ENCODE measurements at places on chromosomes 2 and 18.

DNA sequence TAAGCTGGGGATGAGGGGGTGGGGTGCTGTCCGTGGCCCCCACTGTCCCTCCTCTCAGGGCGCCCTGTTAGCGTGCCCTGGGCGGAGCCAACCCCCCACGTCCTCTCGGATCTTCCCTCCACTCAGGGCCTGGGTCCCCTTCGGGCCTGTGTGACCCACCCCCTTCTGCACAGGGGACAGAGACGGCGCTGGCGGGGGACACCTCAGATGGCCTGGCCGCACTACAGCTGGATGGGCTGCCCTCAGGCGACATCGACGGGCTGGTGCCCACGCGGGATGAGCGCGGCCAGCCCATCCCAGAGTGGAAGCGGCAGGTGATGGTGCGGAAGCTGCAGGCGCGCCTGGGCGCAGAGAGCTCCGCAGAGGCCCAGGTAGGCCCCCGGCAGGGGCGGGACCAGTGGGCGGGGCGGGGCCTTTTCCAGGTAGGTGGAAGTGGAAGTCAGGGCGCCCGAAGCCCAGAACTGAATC is 9.9 kb upstream of the KLHL30 start:
- no peak for DNase-seq

GRCh38 chr18:2147476-2148230 is 423.7 kb downstream of the METTL4 start:
- no peak for DNase-seq

- no peak for DNase-seq
These were observed 265.4 kb upstream of the DLGAP1 start for GRCh38 chr18:4720518-4720917.

- no peak for DNase-seq
These were observed 5.1 kb downstream of the CEP68 start for GRCh38 chr2:65061146-65061909.

- DNase-seq: no peak
These were observed 3.1 kb upstream of the SEH1L start for GRCh38 chr18:12944709-12945108.

- DNase-seq: no peak
These were observed 226.9 kb downstream of the AGPS start for GRCh38 chr2:177619461-177619860.

DNA sequence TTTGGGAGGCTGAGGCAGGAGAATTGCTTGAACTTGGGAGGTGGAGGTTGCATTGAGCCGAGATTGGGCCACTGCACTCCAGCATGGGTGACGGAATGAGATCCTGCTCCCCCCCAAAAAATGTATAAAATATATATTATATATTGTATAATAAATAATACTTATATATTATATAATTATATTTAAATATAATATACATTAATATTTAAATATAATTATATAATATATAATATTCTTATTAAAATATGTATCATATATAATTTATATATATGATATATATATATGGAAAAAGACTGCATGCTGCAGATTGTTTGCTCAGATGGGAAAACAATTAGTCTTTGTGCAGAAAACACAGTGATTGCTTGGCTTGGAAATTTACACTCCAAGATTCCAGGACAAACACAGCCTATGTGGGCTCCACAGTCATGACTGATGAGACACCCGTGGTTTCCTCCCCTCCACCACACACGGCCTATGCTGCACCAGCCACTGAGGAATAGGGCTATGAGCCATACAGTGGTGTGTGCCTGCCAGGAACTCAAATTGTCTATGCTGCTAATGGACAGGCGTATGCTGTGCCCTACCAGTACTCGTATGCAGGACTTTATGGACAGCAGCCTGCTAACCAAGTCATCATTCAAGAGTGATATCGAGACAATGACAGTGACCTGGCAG is 30.0 kb downstream of the PMAIP1 start:
- DNase-seq: no peak

DNA sequence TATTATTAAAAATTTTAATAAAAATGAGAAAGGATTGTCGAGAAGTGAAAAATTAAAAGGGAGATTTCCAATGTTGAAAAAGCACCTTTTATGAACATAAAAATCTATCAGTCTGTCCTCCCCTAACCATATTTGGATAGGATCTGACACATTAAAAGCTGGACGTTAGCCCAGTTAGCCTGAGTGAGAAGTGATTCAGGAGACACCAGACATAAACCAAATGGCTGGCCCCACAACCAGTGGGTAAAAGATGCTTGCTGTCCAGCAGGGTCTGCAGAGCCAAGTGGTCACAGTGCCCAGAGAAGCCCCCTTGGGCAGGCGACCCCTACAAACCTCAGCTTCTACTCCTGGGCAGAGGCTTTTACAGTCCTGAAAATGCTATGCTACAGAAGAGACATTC is 253.8 kb upstream of the LYPD1 start:
- no peak for DNase-seq

- no peak for DNase-seq
These were observed 26.1 kb downstream of the MPHOSPH10 start for GRCh38 chr2:71156573-71156972.

DNA sequence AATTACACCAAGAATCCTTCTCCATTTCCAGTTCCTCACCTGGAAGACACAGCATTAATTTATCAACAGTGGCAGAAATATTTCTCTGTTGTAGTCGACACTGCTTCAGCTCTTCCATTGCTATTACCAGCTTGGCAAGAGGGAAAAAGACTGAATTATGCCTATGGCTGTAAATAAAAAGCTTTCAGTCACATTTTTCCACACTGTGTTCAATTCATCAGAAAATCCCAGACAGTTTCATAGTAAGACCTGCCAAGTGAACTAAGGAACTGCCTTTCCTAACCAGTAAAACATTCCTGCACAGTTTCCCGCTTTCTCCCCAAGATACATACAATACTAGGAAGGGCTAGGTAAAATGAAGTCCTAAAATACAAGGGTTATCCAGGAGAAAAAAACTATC is 94.7 kb downstream of the EXOC6B start:
- no peak for DNase-seq

GRCh38 chr18:12842459-12843380 is 41.3 kb downstream of the PTPN2 start:
- DNase-seq: no peak

GRCh38 chr2:218975060-218975777 is 9.8 kb downstream of the FEV start:
- DNase-seq: no peak

DNA sequence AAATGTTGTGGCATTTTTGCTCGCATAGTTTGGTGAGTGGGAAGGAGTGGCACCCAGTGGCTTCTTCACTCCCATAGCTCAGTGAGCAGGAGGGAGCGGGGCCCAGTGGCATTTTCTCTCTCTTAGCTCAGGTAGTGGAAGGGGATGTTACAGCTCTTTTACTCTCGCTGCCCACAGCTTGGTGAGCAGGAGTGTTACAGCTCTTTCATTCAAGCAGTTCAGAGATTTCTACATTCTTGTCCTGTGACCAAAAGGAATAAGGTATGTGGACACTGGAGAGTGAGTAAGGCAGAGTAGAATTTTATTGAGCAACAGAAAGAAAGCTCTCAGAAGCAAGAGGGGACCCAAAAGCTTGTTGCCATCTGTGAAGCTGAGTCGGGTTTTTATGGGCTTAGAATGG is 192.4 kb downstream of the SPAG16 start:
- DNase-seq: no peak

GRCh38 chr2:56337342-56337741 is 153.6 kb downstream of the CCDC85A start:
- no peak for DNase-seq

DNA sequence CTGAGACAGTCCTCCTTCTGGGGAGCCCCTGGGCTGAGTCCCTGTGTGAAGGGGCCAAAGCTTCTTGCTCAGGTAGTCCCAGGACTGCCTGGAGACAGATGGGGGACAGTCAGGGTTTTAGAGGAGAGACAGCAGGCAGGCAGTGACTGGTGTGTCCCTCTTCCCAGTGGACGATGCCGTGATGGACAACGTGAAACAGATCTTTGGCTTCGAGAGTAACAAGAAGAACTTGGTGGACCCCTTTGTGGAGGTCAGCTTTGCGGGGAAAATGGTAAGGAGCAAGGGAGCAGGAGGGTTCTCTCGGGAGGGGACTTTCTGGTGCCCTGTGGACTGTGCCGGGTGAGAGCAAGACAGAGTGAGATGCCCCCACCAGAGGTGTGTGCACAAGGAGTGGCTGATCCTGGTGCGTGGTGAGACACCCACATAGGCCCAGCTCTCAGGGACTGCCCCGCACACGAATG is 74.8 kb downstream of the DYSF start:
- DNase-seq: no peak

- no peak for DNase-seq
These were observed 72.5 kb downstream of the GNAL start for GRCh38 chr18:11761553-11761952.

- DNase-seq: no peak
These were observed 132.0 kb downstream of the NDUFA10 start for GRCh38 chr2:239893236-239893515.

- DNase-seq: no peak
These were observed 39.7 kb downstream of the EPB41L5 start for GRCh38 chr2:120052597-120052996.

GRCh38 chr2:86487062-86487461 is 45.9 kb downstream of the KDM3A start:
- no peak for DNase-seq

DNA sequence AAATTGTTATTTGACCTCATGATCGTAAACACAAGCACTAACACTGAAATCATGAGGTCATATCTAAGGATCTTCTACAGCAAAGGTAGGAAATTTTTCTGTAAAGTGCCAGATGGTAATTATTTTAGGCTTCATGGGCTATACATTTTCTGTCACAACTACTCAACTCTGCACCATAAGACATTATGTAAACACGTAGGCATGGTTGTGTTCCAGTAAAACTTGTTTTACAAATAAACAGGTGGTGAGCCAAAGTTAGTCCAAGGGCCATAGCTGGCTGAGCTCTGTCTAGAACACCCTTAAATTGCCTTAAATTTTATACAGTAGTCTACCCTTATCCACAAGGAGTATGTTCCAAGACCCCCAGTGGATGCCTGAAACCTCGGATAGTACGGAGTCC is 147.3 kb upstream of the CYP1B1 start:
- DNase-seq: no peak

DNA sequence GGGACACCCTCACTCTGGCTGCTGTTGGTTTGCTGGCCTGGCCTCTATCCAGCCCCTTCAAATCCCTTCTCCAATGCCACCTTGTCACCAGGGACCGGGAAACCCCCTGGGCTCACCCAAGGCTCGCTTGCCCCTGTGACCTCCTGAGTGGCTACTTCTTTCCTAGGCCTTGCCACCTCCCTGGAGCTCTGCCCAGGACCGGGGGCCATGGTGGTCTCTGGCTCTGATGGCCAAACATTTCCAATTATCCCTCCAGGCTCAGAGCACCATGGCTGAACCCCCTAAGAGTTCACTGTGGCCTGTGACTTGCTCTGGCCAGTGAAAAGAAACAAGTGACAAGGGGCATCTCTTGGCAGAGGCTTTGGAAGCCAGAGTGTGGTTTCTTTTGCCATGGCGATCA is 237.6 kb downstream of the TFCP2L1 start:
- DNase-seq: no peak

- DNase-seq: no peak
These were observed 4.3 kb downstream of the AGPS start for GRCh38 chr2:177396703-177397460.
